ENCODE measurements at places on chromosomes 6 and 20. TPM values are rescaled to one million over a fixed set of nuclear protein-coding genes. Genes with fewer than 3 reads are reported as not detected.

MCM8 gene
- 17.4 TPM for total RNA-seq

PHACTR3 gene
- 0.29 TPM for total RNA-seq

DNA sequence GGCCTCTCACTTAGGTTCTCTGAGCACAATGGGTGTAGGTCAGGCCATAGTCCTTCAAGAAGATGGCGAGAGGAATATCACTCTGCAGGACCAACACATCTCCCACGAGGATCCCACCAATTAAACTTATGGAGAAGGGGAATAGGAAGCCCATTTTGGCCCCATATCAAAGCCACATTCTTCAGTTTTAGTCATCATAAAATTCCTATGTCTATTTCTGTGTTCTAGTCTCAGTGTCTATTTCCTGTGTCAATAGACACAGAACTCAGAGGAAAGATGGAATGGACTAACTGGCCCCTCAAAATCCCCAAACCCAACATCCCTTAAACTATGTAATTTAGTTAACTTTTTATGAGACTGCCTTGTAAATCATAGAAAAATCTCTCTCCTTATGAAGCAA lies 216.8 kb downstream of the HACE1 start:
- no peak for DNase-seq

DNA sequence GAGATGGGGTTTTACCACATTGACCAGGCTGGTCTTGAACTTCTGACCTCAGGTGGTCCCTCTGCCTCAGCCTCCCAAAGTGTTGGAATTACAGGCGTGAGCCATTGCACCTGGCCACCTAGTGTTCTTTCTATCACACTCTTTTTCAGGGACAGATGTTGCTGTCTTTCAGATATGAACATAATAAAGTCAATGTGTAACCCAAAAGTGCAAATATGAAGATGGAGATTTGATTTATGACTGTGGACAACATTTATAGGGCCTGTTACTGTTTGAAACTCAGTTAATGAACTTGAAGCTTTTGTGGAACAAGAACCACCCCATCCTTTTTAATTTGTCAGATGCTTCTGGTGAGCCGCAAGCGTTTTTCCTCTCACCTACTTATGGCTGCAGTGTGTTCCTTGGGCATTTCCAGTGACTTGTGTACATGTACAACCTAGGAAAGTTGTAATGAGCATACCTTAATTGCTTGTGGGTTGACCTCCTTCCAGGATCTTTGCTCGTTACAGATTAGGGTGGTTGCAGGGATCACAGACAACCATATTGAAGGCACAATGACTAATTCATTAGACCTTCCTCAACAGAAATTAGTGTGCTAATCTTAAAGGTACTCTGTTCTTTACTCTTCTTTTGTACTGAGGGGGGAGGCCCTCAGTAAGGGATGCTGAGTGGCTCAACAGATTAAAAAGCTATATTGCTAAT lies 6.8 kb downstream of the TBPL1 start:
- no peak for DNase-seq

DNA sequence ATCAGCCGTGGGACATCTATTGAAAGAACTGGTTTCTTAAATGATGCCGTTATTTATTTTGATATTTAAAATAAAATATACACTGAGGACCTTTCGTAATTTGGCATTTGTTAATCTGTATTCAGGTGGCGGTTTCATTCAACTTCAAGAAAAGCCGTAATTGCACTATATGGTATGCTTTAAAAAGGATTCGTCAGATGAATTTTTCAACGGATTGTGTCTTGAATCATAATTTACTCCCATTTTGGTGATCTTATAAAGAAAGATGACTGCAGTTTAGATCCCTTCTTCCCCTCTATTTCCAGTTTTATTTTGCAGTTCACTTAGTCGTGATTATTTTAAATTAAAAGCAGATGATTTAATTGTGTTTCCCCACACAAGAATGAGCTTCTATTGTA lies 761 bp downstream of the KLHL32 start:
- DNase-seq, result no peak

DNA sequence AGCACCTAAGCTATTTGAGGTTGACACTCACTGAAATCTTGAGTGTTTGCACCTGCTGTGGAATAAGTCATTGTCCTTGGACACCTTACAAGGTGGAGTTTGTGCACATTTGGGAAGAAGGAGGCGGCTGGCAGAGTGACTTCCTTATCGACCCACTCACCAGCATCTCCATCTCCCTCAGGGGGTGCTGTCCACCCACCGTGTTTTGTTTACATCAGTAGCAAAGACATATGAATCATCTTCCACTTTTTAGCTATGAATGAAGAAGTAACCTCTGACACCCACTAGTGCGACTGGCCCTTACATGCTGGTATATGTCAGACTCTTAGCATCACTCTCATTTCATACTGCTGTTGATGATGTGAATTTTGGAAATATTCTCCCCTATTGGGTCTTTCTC lies 119.5 kb upstream of the SGK1 start:
- DNase-seq, result no peak

BEND6 gene
- total RNA-seq, result 18.9 TPM

DNA sequence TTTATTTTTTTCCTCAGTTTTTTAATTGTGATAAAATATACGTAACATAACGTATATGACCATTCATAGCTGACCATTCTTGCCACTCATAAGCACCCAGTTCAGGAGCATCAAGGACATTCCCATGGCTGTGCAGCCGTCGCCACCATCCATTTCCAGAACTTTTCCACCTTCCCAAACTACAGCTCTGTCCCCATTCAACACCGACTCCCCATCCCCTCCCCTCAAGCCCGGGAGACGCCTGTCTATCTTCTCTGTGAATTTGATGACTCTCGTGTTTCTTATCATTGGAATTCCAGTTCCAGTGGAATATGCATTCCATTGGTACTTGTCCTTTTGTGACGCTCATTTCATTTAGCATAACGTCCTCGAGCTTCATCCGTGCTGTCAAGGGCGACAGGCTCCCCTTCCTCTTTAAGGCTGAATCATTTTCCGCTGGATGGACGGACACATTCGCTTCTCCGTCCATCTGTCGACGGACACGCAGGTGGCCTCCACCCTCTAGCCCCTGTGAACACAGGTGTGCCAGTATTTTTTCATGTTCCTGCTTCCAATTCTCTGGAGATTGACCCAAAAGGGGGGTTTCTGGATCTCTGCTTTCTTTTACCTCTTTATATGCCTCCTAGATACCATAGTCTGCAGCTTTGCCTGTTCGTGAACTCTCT lies 88.1 kb downstream of the YTHDF1 start:
- no peak for DNase-seq

DNA sequence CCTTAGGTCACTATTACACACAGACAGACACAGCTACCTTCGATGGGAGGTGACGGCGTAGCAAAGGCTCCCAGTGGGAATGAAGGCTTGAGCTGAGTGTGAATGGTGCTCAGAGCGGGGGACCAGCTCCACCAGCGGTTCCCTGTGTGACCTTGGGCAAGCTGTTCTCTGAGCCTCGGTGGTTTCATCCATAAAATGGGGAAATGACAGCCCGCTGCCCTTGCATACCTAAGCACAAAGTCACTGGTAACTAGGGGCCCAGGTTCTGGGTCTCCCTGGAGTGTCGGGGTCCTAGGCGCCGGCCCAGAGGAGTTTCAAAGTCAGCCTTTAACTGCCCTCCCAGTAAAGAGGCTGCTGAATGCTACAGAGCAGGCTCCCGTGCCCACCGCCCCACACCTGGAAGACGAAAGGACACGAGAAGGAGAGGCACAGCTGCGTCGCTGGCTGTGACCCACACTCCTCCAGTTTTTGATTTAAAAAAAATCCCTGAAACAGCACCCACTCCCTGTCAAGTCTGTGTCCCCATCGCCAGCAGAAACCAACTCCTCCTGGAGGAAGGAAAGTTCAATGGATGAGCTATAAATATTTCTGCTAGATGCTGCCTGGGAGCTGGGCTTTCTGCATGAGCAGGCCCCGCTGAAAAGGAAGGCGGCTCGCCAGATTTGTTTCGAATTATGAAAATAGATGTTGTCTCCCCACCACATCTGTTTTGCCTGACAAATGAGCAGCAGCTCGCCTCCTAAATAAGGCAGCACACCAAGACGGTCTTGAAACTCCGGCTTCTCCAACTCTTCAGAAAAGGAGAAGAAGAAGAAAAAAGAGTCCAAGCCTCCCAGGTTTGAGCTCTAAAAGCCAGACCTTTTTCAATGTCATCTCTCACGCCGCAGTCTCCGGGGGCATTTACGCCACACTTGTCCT lies 27.4 kb downstream of the PMEPA1 start:
- no peak for DNase-seq

ZNF318 gene
- total RNA-seq, result 4.7 TPM

DNA sequence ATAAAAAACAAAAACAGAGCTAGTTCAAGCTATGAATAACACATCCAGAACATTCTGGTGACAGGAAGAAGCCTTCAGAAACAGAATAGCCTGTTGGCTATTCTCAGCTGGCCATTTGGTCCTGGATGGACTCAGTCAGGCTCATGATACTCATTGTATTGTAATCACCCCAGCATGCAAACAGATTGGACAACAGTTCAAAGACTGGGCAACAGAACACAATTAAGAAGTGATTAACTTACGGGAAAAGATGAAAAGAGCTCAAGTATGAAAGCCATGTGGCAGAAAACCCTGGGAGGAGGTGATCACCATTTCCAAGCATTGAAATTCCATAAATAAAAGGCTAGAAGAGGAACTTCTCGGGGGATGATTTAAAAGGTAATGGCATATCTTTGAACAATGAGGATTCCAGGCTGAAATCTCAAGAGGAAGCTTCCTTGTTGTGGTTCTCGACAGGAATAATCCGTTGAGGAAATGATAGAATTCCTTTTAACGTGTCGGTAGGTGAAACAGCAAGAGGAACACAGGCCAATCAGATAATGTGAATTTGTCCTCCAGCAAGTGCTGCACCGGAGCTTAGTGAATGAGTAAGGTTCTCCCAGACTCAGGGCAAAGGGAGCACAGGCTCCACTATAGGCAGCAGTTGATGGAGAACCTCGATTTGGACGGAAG lies 172.4 kb downstream of the BCAS1 start:
- no peak for DNase-seq
